ENCODE measurements at places on chromosomes 3 and 15. TPM values are rescaled to one million over a fixed set of nuclear protein-coding genes. Genes with fewer than 3 reads are reported as not detected.

The LNP1 gene
- 7.9 TPM for polyA plus RNA-seq

DNA sequence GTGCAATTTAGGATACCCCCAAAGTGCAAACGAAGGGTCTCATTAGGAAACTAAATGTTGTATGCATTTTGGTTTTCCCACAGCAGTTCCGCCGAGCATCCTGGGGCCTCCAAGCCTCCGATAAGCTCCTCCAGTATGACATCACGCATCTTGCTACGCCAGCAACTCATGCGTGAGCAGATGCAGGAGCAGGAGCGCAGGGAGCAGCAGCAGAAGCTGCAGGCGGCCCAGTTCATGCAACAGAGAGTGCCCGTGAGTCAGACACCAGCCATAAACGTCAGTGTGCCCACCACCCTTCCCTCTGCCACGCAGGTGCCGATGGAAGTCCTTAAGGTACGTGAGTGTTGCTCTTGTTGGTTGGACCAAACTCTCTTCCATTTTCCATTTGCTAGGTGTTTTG is 120.5 kb upstream of the SAMMSON start:
- DNase-seq, result no peak

DNA sequence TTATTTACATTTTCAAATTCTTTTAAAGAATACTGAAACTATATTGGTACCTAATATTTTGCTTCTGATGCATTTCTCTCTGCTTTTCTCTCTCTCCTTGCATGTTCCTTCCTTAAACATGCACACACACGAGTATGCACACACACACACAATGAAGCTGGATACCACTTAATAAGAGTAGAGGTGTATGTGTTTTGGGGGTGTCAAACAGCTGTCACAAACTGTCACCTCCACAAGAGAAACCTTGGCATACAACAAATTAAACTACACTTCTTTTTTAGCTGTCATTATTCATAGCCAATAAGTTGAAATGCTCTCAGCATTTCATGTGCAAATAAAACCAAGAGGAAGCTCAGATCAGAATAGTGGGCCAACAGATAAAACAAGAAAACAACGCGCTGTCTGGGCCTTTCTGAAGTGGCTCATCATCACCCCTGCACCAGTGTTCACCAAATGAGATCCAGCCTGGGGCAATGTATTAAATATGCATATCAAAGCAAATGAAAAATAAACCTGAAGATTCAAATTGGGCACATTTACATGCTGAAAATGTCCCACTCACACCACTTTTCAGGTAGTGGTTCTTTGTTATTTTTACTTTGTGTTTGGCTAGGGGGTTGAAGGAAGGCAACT is 9.7 kb downstream of the MEIS2 start:
- DNase-seq, result no peak

- DNase-seq, result no peak
These were observed 4.3 kb upstream of the STRA6 start for GRCh38 chr15:74206801-74207281.

DNA sequence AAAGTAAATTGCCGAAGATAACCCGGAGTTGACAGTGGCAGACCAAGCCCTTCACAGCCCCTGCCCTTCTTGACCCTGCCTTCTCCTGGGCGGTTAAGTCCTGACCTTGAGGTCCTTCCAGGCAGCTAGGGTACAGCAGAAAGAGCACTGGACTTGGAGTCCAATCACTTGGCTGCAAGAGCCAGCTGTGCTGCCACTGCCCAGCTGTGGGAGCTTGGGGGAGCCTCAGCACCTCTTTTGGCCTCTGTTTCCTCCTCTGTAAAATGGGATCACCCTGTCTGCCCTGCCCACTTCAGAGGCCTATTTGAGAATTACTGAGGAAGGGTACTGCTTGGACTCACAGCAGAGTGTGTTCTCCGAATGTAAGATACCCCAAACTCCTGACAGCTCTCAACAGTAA is 66.2 kb upstream of the SMAD6 start:
- DNase-seq, result no peak
